ENCODE measurements at places on chromosomes 6 and 20.

DNA sequence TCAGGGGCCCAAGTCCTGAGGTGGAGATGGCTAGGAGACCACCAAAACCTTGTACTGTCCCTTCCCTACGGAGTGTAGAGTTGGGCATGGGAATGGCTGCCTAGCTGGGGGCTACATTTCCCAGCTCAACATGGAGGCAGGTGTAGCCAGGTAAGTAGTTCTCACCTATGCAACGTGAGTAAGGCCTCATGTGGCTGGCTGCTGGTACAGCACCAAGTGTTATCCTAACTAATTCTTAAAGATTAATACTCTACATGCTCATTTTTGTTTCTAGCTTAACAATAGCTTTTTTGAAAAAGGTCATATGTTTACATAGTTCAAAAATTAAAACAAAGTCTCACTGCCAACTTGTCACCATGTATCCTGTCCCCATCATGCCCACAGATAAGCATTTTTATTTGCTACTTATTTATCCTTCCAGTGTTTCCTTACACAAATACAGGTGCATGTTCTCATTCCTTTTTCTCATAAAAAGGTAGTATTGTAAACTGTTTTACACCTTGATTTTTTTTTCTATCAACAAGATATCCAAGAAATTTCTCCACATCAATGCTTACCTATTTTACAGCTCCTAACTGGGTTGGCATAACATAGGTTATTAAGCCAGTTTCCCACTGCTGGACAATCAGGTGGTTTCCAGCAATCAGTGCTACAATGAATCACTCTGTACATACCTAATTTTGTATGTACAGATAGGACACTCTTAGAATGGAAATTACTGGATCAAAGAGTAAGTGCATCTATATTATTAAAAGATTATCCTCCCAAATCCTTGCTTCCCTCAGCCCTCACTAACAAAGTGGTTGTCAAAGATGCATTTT is 25.5 kb downstream of the ABHD12 start:
- DNase-seq = no peak

- DNase-seq = no peak
Observed at GRCh38 chr6:108521616-108522107, 39.1 kb upstream of the FOXO3 start.

DNA sequence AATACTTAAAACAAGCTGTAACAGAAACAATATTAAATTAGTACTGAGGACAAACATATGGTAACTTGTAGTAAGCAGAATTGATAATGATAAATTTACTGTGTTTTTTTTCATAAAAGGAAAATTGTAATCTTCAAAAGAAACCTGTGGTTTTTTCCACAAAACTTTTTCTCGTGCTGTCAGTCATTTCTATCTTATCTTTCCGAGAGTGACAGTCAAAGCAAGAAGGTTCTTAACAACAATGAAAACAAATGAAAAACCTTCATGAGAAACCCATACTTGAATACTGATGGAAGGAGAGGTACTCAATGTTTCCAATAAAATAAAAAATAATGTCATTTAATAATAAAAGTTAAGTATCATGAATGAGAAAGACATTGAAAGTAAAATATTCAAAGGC is 174.0 kb downstream of the TBC1D32 start:
- no peak for DNase-seq

- DNase-seq = no peak
Observed at GRCh38 chr6:155654474-155654873, 198.8 kb upstream of the NOX3 start.

DNA sequence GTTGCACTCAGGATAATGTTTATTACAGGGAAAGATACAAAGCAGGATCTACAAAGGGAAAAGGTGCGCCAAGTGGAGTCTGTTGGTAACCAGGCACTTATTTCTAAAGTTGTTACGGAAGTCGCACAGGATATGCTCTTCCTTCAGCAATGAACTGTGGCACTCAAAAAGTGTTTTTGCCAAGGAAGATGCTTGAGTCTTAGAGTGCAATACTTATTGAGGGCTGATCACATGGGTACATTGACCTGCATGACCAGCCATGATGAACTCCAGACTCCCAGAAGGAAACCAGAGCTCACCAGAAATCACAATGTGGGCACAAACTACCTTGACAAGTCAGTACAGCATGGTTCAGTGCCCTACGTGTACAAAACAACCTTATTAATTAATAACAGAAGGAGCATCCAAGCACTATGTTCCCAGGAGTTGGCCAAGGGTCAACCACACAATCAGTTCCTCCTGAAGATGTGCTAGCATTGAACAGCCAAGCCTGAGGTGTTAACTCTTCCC is 270.7 kb upstream of the TFAP2D start:
- DNase-seq = no peak

DNA sequence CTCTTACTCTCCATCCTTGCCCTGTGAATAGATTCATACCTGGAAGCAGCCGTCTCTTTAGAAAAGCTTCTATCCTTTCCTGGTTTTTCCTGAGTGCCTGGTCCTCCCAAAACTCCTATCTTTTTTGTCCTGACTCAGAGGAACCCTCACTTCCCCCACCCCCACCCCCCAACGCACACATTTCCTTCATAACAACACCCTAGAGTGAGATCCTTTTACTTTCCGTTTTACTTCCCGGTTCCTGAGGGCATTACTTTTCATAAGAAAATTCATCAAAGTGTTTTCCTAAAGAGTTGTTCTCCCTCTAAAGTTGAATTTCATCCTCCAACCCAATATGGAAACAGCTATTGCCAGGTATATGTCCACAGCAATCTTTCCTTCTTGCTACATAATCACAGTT is 327.0 kb downstream of the NRN1 start:
- DNase-seq = no peak

GRCh38 chr20:61450549-61450948 is 198.5 kb downstream of the CDH4 start:
- no peak for DNase-seq

DNA sequence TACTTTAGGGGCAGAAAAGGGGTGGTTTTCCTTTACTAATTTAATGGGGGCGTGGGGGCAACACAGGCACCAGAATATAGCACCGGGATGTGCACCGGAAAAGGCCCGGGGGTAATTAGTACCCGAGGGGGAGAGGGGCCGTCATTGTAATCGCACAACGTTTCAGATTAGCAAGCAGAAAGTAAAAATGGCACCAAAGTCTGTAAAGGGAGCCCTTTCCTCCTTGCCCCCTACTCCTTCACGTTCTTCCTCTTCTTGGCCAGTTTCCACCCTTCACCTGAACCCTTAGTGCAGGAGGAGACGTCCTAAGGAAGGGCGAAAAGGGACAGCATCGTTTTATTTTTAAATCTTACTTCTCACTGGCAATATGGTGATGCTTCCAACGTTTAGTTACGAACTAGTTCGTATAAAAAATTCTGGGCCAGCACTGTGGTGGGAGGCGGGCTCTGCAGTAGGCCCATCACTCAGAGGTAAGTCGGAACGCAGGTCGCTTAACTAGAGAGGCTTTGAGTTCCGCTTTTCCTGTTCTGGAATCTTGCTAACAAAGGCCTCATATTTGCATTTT is 742 bp upstream of the CEP85L start:
- DNase-seq = no peak

DNA sequence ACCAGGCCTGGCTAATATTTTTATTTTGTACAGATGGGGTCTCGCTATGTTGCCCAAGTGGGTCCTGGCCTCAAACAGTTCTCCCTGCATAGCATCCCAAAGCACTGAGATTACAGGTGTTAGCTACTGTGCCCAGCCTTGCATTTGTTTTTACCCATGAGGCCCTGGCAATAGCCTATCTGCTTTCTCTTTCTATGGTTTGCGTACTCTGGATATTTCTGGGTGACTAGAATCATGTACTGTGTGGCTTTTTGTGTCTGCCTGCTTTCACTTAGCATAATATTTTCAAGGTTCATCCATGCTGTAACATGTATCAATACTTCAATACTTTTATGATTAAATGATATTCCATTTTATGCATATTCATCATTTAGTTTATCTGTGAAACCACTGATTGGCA is 451.7 kb downstream of the GRIK2 start:
- no peak for DNase-seq

- DNase-seq = no peak
Observed at GRCh38 chr6:139713424-139713823, 339.0 kb upstream of the CITED2 start.

DNA sequence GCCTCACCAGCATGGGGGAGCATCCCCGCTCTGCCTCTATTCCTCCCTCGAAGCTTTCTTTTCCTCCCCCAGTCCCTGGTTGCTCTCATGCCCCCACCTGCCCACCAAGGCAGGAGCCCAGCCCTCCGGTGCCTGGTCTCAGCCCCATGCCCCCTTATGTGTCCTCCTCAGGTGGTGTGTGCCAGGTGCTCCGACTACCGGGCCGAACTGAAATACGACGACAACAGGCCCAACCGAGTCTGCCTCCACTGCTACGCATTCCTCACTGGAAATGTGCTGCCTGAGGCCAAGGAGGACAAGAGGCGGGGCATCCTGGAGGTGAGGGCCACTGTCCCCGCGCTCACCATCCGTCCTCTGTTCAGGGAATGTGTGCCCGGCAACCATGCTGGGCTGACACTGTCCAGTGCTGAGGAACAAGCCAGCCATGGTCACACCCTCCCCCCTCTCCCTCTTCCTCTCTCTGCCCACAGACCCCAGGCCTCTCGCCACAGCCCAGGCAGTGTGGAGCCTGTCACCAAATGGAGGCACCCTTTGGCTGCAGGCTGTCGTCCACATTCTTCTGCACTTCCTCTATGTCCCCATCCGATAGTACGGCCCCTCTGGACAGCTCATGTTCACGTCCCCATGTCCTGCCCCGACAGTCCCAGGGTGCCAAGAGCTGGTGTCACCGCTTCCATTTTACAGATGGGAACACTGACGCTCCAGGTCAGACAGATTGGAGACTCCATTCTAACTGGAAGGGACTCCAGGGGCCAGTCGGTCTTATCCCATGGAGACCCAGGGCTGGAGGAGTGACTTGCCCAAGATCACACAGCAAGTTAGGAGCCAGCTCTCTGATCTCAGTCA is 20.4 kb downstream of the FGD2 start:
- no peak for DNase-seq

GRCh38 chr6:4819706-4820283 is 43.6 kb downstream of the CDYL start:
- no peak for DNase-seq

DNA sequence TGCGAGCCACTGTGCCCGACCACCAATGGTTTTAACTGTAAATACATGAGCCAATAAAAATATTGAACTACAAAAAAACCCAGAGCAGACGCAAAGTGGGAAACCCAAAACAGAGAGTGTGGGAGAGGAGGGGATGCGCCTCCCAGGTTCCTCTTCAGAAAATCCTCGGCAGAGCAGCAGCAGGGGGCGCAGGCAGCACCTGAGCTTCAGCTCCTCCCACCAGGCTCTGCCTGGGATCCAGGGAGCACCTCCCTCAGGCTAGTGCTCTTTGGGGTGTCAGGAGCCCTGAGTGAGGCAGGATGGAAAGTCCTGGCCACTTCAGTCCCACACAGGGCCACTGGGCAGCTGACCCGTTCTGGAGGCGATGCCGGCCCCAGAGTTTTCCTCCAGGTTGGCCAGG is 536.9 kb upstream of the CDH4 start:
- DNase-seq = no peak

DNA sequence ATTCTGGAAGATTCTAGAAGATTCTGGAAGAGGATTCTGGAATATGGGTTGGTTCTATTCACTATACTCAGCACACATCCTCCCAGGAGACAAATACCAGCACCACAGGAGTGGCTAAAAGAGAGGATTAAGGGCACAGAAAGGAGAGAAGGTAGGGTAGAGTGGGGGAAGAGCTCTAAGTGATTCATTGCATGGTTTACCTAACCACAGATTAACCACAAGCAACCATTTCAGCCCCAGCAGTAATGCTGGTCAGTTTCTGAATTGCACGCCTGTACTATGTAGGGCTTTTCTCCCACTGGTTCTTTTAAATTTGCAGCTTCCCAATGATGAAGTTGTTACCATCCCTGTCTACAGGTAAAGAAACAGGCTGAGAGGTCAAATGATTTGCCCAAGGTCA is 192.7 kb upstream of the PMEPA1 start:
- DNase-seq = peak; percentile 42

DNA sequence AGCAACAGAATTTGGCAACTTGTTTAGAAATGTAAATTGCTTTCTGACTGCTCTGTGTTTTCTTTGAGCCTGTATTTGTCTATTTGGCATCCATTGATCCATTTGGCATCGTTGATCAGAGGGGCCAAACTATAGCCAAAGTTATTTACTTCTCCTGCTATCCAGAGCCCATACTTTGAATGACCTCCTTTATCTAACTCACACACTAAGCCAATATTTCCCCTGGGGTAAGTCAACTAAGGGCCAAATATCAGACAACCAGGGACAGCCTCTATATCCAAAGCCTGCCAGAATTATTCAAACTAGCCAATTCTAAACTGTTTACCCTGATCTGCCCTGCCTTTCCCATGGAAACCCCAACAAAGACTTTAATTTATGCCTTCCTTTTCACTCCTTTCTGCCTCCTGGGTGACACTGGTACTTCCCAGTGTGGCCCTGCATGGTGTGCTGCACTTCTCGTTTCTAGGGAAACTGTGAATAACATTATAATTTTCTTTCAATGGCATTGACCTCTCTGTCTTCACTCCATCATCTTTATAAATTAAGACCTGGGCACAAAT is 19.8 kb upstream of the ZNF184 start:
- no peak for DNase-seq

DNA sequence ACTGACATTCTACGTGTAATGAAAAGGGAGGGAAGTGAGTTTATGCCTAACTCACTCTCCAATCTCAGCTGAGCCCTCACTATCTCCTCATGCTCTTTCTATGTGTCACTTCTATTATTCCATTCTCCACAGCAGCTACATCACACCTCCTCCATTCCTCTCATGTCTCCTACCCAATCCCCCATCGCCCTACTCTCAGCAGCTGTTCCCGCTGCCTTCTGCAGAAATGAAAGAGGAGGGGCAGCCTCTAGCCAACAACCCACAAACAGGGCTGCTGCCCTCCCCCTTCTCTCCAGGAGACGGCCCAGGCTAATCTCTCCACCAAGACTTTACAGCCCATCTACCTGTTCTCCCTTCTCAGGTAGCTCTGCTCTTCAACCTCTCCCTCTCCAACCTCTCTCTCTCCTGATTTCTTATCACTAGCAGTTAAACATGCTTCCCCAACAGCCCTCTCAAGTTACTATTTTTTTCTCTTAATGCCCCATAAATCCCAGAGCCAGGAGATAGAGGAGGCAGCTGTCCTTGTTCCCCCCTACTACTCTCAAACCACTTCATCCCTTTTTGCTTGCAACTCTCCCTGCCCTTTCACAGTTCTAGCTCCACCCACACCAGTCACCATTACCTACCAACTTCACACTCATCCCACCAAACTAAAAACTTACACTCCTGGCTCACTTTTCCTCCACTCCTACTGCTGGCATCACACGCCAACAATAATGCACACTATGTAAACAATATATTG is 136.5 kb downstream of the BTBD9 start:
- no peak for DNase-seq

- DNase-seq = no peak
Observed at GRCh38 chr6:14086701-14087100, 30.9 kb upstream of the CD83 start.

GRCh38 chr6:79894939-79895338 is 52.4 kb downstream of the ELOVL4 start:
- DNase-seq = peak; percentile 11

Data from GM04503 (cell line).